Right atrium auricular region (tissue), 2 donors: ENCODE measurements at places on chromosomes 13 and 19. TPM values are rescaled to one million over a fixed set of nuclear protein-coding genes. Genes with fewer than 3 reads are reported as not detected.

- peak; percentile 64 for DNase-seq
These were observed 16.7 kb downstream of the SYDE1 start for GRCh38 chr19:15123900-15124299.

- DNase-seq: no peak
These were observed 12.3 kb upstream of the ZNF180 start for GRCh38 chr19:44512326-44513298.

DNA sequence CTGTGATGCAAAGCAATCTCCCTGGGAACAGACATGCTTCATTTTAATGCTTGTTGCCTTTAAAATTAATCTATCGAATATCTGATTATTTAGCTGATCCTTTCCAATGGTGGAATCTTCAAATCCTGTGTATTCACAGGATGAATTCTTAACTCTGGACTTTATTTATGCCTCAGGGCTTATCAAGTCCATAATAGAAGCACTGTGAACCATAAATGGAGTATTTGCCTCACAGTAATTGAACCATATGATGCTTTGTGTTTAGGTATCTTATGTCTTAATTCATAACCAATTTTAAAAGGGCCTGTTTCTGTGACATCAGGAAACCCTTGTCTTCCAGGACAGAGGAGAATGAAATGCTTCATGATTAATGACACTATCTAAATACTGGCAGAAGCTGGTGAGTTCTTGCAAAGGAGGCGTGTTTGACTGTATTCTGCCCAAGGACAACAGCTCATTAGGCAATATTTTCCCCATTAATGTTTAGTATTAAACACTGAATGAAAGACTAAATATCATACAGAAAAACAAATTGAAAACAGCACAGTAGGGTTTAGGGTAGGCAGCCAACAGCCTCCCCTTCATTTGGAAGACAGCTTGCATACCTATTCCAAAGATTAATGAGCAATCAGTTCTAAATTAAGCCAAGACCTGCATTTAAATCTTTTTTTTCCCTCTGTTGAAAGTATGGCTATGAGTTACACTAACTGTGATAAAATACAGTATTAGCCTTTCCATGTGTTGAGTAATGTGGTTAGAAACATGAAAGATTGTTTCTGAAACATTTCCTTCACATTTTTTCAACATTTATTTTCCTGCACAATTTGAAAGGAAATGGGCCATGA, 709.4 kb downstream of the PCDH9 start:
- DNase-seq: no peak

DNA sequence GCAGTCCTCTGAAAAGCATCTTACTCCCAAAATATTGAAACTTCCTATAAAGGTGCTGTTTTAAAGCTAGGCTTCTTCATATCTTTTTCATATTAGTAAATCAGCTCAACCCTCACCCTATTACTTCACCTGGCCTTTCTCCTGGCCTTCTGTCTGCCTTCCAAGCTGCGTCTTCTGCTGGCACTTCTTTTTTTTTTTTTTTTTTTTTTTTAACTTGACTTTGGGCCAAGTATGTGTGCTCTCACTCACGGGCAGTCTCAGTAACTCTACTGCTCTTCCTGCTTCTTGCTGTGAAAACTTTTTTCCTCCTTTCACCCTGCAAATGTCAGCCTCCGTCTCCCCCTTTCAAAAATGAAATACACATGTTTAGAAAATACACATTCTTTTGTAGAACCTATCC, 41.2 kb upstream of the KCTD4 start:
- no peak for DNase-seq

The FAM83E gene
- not detected for total RNA-seq

GRCh38 chr13:113862191-113862930, 1.5 kb downstream of the GAS6 start:
- no peak for DNase-seq

DNA sequence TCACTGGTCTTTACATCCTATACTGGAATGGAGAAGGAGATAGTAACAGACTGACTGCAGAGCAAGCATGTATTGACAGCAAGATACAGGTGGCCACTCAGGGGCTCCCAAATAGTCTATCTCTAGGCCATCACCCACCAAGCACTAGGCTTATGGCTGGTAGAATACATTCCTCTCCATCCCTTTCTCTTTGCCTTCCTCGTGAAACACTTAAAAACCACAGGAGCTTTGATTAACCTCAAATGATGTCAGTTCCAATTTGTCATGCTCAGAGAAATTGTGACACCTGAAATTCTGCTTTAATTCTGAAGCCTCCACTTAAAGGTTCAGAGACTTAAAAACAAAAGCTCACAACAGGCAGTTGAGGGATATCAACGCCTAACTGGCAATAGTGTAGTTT, 17.2 kb downstream of the ENOX1 start:
- DNase-seq: no peak

DNA sequence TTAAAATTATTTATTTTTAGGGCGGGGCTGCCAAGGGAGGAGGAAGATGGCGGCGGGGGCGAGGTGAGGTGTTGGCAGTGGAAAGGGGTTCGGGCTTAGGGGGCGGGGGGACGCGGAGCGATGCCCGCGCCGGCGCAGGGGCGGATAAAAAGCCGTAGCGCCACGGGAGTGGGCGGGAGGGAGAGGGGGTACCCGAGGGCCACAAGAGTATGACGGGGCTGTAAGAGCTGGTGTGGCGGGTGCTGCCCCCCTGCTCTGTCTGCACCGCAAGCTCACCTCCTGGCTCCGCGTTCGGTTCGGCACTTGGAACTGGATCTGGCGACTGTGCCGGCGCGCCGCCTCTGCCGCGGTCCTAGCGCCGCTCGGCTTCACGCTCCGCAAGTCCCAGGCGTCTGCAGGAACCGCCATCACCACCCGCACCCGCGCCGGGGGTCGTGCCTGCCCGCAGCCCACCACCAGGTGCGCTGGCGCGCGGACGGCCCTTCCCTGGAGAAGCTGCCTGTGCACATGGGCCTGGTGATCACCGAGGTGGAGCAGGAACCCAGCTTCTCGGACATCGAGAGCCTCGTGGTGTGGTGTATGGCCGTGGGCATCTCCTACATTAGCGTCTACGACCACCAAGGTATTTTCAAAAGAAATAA, 265.2 kb upstream of the SGCG start:
- no peak for DNase-seq

- no peak for DNase-seq
These were observed 147.7 kb upstream of the SOX1 start for GRCh38 chr13:111919286-111919685.

GRCh38 chr19:51030631-51031030, 4.2 kb downstream of the KLK12 start:
- no peak for DNase-seq

The PTPRH gene
- total RNA-seq: 1.3 TPM

DNA sequence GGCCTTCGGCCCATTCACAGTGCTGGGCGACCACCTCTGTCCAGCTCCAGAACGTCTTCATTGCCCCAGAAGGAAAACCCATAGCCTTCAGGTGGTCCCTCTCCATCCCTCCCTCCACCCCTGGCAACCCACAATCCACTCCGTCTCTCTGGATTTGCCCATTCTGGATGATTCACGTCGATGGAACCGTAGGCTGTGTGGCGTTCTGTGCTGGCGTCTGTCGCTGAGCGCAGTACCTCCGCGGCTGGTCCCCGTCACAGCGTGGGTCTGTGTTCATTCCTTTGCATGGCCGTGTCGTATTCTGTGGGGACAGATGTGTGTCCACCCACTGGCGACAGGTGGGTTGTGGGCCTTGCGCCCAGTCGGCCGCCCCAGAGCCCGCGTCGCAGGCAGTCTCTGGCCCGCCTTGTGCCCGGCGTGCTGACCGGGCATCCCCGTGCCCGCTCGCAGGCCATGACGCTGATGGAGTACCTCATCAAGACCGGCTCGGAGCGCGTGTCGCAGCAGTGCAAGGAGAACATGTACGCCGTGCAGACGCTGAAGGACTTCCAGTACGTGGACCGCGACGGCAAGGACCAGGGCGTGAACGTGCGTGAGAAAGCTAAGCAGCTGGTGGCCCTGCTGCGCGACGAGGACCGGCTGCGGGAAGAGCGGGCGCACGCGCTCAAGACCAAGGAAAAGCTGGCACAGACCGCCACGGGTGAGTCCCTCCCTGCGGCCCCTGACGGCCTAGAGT, 10.1 kb downstream of the EPN1 start:
- no peak for DNase-seq

GRCh38 chr13:49409008-49409407, 34.9 kb downstream of the CAB39L start:
- DNase-seq: no peak

DNA sequence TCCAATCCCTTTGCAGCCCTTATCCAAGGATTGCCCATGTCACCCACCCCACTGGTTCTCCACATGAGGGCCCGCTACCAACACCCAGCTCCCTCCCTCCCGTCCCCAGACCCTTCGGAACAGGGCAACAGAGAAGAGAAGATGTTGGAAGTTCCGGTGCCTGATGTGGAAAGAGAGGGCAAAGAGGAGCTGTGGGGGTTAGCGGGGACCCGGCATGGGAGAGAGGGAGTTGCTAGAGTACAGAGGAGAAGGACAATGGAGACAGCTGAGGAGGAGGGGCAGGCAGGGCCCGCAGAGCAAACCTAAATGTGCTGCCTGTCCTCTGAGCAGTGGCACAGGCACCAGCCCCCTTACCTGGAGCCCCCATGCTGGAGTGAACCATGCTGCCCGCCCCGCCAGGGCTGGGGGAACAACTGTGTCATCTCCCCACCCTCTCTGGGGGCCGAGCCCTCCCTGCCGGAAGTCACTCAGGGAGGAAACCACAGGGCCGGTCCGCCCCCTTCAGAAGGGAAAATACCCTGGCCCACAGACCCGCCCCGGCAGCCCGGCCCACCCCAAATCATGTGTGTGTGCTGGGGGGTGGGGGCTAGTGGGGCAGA, at the start of gene POU2F2:
POU2F2 (minus strand) TSS at position 417 of the 599 bp plus-strand sequence; CDS start at position 382, 35 bp downstream.
- no peak for DNase-seq

DNA sequence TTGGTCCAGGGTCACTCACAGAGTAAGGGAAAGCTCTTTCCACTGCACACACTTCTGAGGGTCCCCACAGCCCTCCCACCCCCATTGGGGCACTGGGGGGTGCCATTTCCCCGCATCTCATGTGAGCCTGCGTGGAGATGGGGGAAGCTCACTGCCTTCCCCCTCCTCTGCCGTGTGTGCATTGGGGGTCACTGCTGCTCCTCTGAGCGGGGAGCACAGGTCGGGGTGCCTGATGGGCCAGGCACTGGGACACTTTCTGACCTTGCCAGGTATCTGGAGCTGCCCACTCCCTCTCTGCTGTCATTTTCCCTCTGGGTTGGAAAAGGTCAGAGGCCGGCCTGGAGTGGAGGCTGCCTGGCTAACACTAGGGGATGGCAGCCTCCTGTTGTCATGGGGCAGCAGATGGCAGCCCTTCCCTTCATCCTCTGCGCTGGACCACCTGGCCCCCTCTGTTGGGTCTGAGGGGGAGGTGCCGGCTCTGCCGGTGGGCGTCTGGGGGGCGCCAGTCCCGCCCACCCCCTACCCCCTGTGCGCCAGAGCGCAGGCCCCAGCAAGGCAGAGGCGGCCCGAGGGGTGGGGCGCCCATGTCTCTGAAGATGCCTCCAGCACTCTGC, 9.1 kb downstream of the SSBP4 start:
- DNase-seq: no peak

The PCP2 gene
- total RNA-seq: not detected

The ZNF154 gene
- 2.8 TPM for total RNA-seq

DNA sequence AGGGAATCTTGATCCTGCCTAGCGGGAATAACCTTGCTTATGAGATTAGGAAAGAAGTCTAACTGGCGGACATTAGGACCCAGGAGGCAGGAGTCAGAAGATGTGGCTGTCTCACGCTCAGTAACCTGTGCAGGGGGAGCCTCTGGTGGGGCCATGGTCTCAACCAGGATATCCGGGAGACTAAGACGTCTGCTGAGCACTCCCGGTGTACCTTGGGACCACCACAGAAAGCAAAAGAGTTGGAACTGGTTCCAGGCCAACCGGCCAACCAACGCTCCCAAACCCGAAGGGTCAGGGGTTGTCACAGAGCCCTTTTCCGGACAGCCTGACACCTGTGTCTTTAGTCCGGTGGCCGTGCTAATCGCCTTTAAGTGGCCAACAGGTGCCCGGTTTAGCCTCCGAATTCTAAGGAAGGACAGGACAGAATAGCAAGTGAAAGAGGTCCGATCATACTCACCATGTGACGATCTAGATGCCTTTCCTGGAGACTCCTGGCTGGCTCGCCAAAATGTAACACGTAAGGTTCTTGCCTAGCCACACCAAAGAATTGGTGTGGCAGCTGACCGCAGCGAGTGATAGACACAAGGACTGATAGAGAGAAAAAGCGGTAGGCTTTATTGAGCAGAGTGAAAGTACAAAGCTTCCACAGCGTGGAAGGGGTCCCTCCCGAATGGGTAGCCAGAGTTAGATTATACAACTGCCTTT, 103.9 kb upstream of the DIAPH3 start:
- no peak for DNase-seq

DNA sequence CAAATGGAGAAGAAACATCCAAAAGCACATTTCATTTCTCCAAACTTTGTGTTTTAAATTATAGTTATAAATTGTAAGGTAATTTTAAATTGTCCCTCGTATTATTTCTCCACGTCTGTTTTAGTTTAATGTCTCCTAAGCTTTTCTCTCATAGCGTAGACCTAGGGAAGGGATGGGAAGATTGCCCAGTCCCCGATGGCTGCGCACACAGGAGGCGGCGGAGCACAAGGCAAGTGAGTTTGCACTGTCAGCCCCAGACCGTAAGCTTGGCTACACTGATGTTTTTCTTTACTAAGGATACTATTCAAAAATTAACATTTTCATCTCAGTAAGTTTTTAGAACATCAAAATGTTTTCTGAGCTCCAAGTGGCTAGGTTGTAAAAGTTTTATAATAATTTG, 72.3 kb downstream of the GPR12 start:
- no peak for DNase-seq

- DNase-seq: peak; percentile 64
These were observed 697 bp upstream of the DGKH start for GRCh38 chr13:42047561-42048341.

DNA sequence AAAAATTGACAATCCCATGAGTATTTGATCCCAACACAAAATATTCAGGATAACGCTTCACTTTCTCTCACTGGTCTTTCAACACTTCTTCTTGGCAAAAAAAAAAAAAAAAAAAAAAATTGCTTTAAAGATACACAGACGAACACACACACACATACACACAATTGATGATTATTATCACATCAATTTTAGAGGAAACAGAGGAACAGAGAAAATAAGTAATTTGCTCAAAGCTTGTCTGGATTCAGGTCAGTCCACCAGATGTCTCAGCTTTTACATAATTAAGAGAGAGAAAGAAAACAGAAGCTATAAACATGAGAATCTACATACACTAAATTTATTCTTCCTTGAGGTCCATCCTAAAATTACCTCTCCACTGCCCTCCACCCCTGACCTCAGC, 183.4 kb downstream of the MZT1 start:
- DNase-seq: no peak

DNA sequence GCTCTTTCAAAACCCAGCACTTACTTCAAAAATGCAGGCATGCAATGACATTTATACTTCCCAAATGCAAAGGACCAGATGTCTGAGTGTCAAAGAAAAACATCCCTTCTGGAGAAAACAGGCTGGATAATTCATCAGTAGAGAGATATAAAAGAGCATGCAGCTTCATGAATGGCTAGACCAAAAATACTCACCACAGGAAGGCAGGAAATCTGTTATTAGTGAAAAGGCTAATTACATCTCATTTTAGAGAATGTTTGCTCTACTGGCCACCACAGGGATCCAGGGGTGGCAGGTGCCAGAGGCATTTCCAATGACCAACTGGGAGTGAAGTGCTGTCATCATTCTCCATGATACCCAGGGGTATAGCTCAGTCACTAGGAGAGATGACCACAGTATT, 106.5 kb downstream of the LHFPL6 start:
- DNase-seq: no peak

The FUT2 gene
- not detected for total RNA-seq
